Myocyte (in vitro differentiated cells): ENCODE measurements at places on chromosomes 11 and 22. TPM values are rescaled to one million over a fixed set of nuclear protein-coding genes. Genes with fewer than 3 reads are reported as not detected.
A peak's percentile ranks its signal among the peaks of the same experiment; 100 is the strongest.

GRCh38 chr11:129967996-129968395, 34.6 kb downstream of the PRDM10 start:
- no peak for DNase-seq

OR51I1 gene
- not detected in 2 replicates for total RNA-seq

- DNase-seq = no peak
Measured at GRCh38 chr22:32991353-32992101, 66.7 kb downstream of the SYN3 start.

CD151 gene
- total RNA-seq = 900 and 1,201 TPM in 2 replicates

TPBGL gene
- total RNA-seq = not detected in 2 replicates

GTSE1 gene
- total RNA-seq = 0.35 and 0.47 TPM in 2 replicates

GRCh38 chr11:93756748-93757147, 15.3 kb downstream of the C11orf54 start:
- DNase-seq = no peak

DNA sequence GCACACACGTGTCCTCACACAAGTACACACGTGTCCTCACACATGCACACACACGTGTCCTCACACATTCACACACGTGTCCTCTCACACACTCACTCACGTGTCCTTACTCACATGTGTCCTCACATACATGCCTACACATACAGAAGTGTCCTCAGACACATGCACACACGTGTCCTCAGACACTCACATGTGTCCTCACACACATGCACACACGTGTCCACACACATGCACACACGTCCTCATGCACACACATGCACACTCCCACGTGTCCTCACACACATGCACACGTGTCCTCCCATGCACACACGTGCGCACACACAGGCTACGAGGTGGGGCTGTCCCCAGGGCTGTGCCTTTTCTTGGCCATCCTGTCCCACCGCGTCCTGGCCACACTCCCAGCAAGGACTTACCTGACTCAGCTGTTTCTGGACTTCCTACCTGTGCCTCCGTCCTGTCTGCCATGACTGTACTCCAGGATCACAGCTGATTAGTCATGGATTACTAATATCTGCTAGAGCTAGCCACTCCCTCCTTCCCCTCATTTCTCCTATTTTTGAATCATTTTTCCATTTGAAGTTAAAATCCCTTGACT, 990.2 kb downstream of the BRD1 start:
- DNase-seq = no peak

DNA sequence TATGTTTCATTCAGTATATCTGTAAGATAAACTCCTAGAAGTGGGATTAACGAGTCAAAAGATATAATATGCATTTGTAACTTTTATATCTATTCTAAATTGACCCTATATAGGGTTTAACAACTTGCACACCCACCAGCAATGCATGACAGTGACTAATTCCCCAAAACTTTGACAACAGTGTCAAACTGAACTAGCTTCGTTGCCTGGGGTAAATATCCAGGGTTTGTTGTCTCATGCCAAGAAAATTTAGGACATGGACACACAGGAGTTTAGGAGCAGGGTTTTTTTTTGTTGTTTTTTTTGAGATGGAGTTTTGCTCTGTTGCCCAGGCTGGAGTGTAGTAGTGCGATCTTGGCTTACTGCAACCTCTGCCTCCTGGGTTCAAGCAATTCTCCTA, 5.1 kb downstream of the SNU13 start:
- no peak for DNase-seq

OR52E8 gene
- not detected in 2 replicates for total RNA-seq

- DNase-seq = peak; percentile 91
Measured at GRCh38 chr11:46675288-46675851, 25.0 kb downstream of the ARHGAP1 start.

SLC15A3 gene
- total RNA-seq = 9.4 and 17.0 TPM in 2 replicates

DNA sequence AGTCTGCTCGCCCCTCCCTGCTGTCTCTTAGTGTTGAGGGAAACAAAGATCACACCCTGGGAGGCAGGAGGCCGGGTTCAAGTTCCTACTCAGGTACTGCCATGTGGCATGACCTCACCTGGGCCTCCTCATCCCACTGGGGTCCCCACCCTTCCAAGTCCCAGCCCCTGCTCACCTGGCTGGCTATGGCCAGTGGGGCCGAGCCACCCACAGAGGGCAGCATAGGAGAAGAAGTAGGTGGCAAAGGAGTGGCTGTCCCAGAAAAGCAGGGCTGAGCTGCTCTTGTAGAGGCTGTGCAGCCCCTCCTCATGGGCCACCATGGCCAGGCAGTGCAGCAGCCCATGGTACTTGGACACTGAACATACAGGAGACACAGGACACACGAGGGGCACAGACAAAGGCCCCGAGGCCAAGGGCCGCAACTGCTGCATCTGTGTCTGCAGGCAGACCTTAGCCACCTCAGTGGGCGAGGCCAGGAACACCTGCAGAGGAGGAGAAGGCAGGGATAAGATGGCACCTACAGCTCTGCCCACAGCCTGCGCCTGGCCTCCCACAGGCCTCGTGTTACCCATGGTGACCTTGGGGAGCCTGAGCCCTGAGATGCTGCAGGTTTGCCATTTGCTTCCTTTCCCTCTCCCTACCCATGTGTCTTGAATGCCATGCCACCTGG, 50.6 kb upstream of the MPEG1 start:
- no peak for DNase-seq

- no peak for DNase-seq
Measured at GRCh38 chr11:2853997-2854560, 31.5 kb downstream of the CDKN1C start.

DNA sequence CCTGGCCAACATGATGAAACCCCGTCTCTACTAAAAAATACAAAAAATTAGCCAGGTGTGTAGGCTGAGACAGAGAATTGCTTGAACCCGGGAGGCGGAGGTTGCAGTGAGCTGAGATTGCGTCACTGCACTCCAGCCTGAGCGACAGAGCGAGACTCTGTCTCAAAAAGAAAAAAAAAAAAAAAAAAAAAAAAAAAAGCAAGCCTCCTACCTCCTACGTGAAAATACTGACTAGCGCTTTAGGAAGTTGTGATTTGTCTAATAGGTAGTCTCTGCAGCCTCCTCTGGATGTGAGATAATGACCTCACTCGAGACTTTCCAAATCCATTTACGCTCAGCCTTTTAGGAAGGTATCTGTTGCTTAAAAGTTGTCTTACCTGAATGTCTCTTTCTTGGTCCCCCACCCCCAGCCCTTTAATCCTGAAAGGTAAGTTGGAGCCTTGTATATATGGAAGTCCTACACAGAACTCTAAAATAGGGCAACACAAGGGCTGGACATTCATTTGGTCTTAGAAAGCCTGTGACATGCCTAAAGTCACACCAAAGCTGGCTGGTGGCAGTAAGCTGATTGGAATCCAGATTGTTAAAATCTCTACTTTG, 5.5 kb downstream of the SEPTIN3 start:
- no peak for DNase-seq

ESAM gene
- 0.08 and 0.26 TPM in 2 replicates for total RNA-seq

- DNase-seq = no peak
Measured at GRCh38 chr11:113926273-113927197, 21.9 kb downstream of the HTR3B start.

DNA sequence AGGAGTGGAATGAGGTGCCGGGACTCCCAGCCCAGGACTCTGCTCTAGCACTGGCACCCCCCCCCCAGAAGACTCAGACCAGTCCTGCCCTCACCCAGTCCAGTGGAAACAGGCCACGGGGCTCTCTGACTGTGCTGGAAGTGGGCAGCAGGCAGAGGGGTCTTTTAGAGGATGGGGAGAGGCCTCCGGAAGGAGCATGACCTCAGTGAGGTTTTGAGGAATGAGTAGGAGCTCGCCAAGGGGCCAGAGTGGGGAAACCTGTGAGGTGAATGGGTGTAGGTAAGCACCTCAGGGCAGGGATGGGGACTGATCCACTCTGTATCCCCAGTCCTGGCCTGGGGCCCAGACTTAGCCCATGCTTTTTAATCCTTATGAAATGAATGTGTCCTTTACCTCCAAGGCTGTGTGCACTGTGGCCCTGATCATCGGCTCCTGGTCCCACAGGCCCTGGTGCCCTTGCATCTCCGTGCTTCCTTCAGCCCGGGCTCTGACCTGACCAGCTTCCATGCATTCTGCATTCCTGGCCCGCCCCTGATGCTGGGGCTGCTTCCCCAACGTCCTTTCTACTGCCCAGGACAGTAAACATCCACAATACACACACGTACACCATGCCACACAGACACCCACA, 24.4 kb upstream of the RFPL3 start:
- no peak for DNase-seq

GRCh38 chr11:133945087-133945974, 11.4 kb downstream of the IGSF9B start:
- DNase-seq = no peak

GRCh38 chr11:63708764-63709163, 27.5 kb downstream of the RTN3 start:
- no peak for DNase-seq

DNA sequence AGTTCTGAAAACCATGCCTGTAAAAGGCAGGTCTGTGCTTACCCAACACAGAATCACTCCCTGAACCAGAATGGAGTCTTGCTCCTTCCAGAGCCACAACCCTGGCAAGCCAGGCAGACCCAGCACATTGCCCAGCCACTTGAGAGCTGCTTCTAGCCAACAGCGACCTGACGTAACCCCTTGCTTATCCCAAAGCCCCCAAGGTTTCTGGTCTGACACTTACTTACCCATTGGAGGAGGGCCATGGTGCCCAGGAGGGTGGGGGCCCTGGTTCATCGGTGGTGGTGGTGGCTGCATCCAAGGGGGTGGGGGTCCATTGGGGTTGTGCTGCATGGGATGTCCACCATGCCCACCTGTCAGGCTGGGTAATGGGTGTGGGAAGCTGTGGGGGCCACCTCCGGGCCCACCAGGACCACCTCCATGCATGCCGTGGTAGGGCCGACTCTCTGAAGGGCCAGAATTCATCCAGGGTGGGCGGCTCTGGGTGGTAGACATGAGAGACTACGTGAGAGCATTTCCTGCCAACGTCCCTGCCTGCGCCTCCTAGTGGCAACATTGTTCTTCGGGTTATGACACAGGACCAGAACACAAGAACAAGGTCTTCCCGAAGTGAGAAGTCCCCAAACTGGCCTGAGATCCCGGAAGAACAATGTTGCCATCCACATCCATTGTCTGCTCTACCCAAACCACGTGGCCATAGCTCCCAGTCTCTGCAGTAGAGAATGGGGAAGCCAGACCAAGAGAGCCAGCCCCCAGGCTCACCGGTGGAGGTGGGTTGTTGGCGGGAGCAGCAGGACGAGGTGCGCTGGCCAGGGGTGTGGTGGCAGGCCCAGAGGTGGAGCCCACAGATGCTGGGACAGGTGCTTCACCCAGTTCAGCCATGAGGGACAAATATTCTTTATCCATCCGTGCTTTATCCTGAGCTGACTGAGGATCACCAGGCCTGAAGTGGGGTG, 7.8 kb upstream of the PYGM start:
- DNase-seq = peak; percentile 62

- DNase-seq = no peak
Measured at GRCh38 chr22:31104869-31105268, 2.5 kb downstream of the SELENOM start.

- no peak for DNase-seq
Measured at GRCh38 chr22:37193629-37194191, 5.7 kb upstream of the C1QTNF6 start.

GRCh38 chr11:1040428-1041148, 4.1 kb upstream of the MUC6 start:
- no peak for DNase-seq

NXPE1 gene
- total RNA-seq = not detected in 2 replicates

GRCh38 chr11:64801561-64802369, 1.2 kb downstream of the MAP4K2 start:
- no peak for DNase-seq

DNA sequence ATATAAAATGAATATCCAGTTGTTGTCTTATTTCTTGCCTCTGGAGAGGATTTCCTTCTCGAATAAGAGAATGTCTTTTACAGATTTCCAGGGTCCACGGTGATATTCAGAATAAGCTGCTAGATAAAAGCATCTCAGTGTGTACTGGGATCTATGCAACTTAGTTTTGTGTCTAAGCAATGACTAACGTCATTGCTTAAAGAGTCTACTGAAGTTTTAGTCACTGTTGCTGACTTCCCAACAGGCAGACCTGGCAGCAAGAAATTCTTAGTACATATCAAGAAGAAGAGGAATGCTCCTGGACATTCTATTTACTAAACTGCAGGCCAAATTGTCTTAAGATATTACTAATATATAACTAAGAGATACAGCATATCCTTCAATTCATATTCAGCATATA, 70.3 kb downstream of the SOX6 start:
- DNase-seq = no peak

CLMP gene
- total RNA-seq = 17.2 and 32.0 TPM in 2 replicates

- peak; percentile 80 for DNase-seq
Measured at GRCh38 chr11:23336961-23337360, 476.7 kb upstream of the CCDC179 start.

SOX6 gene
- 0.05 and 1.1 TPM in 2 replicates for total RNA-seq

MUC15 gene
- total RNA-seq = not detected in 2 replicates

LMNTD2 gene
- total RNA-seq = 0.31 and 0.78 TPM in 2 replicates

MS4A2 gene
- not detected in 2 replicates for total RNA-seq

FGF4 gene
- total RNA-seq = not detected in 2 replicates

DNA sequence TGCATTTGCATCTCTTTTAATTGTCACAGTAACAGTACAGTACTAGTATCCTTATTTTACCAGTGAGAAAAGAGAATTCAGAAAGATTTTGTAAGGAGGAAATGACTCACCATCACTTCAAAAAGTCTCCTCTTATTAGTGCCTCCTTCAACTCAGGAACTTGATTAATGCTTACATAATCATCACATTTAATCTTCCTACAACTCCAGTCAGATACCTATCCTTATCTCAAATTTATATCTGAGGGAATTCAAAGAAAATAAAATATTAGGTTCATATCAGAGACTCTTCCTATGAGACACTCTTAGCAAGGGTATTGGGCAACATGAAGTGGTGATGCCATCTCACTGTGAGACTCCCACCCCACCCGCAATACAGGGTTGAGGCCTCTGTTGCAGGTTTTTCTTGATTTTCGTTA, 26.1 kb upstream of the CTSC start:
- no peak for DNase-seq

FAM181B gene
- total RNA-seq = not detected in 2 replicates

DNA sequence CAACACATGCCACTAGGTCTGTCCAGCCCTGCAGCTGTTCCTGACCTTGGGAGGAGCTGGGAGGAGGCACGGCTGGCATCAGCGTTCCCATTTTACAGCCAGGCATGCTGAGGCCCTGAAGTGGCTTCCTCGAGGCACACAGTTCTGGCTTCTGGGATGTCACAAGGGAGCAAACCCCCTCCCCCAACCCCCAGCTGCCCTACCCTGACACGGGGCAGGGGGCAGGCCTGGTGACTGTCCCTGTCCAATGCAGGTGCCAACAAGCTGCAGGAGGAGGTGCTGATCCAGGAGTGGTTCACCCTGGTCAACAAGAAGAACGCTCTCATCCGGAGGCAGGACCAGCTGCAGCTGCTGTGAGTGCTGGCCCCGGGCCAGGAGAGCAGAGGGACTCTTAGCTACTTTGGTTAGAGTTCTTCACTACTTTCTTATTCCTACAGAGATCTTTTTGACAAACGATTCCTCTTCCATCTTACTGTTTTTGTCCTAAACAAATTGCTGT, 5.3 kb downstream of the KCNK7 start:
- DNase-seq = peak; percentile 90

C11orf42 gene
- not detected in 2 replicates for total RNA-seq

DNA sequence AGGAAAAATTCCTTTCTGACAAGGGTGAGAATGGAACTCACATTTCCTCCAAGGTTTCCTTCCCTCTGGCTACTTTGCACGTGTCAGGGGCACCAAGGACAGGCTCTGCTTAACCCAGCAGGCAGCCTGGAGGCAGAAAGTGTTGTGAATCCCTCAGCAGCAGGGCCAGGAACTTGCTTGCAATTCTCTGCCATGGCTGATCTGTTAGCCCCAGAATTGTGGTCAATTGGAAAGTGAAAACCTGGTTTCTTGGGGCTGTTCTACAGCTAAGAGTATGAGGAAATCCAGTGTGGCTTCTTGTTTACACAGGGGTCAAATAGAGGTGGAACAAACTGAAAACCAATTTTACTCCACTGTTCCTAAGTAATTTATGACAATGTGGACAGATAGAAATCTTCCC, 38.3 kb upstream of the CEP295 start:
- DNase-seq = no peak
